ENCODE measurements at places on chromosomes 12 and 14.

DNA sequence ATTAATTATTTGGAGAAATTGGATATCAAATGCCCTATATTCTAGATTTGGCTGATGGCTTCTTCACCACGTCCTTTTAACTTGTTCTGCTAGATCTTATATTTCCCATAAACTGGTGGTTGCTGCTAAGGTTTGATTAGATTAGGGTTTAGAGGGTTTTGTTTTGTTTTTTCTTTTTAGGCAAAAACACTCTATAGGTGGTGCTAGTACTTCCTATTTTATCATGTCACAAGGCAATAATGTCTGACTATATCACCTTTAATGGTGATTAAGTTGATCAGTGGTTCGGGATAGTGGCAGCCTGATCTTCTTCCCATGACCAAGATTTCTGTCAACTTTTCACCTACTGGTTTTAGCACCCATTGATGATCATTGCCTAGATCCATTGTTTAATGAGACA is 455.1 kb downstream of the RAD51B start:
- DNase-seq = no peak

DNA sequence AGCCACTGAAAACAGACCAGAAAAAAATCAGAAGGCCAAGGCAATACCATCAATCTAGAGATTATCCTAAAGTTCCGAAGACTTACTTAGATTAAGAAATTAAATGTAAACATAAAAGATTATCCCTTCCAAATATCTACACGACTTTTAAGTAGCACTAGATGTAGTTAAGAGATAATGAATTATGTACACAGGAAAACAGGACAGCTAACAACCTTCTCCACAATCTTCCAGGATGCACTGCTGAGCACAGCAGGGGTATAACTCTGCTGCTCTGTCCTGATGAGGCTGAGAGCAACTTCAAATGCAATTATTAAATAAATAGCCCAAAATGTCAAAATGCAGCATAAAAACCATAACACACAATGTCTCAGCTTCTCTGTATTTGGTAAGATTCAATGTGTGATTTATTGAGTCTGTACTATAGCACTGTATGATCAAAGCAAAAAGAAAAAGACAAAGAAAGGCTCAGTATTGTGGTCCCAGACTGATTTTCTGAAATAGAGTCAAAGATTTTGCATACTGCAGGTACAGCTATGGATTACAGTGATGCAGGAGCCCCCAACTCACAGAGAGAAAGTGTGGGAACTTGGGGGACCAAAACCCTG is 56.9 kb downstream of the TMTC1 start:
- peak; percentile 29 for DNase-seq

DNA sequence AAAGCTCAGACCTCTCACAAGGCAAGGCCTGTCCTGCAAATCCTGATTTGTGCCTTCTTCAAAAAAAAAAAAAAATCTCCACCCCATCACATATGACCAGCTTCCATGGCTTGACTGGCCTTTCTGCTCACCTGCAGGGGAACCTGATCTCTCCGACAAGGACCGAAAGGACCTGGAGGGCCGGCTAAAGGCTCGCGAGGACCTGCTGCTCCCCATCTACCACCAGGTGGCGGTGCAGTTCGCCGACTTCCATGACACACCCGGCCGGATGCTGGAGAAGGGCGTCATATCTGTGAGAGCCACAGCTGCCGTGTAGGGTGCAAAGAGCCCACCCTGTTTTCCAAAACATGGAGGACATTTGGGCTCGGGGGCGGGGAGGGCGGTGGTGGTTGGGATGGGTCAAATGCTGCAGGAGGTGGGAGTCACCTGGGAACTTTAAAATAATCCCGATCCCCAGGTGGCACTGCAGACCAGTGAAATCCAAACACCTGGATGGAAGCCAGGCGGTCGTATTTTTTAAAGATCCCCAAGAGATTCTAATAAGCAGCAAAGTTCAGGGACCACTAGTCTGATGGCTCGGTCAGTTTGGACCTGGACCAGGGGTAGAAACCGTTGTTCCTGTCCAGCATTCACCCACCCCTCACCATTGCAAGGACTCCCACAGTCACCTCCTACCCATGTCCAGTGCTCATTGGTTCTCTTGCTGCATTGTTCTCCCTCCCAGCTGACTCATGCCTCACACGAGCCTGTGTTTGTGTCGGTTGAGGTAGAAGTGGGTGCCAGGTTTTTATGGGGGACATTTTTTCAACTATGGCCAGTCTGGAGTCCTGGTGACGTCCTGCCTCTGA is 44.8 kb downstream of the FOXN4 start:
- peak; percentile 37 for DNase-seq

GRCh38 chr12:100794441-100795173 is at the start of gene ANO4:
Gene ANO4, plus strand, starts transcription at chr12:100794776. Its CDS starts 107,010 bp downstream, at chr12:100901786.
- DNase-seq = peak; percentile 83

- DNase-seq = no peak
Measured at GRCh38 chr12:127174881-127175280, 1092.1 kb upstream of the TMEM132C start.

DNA sequence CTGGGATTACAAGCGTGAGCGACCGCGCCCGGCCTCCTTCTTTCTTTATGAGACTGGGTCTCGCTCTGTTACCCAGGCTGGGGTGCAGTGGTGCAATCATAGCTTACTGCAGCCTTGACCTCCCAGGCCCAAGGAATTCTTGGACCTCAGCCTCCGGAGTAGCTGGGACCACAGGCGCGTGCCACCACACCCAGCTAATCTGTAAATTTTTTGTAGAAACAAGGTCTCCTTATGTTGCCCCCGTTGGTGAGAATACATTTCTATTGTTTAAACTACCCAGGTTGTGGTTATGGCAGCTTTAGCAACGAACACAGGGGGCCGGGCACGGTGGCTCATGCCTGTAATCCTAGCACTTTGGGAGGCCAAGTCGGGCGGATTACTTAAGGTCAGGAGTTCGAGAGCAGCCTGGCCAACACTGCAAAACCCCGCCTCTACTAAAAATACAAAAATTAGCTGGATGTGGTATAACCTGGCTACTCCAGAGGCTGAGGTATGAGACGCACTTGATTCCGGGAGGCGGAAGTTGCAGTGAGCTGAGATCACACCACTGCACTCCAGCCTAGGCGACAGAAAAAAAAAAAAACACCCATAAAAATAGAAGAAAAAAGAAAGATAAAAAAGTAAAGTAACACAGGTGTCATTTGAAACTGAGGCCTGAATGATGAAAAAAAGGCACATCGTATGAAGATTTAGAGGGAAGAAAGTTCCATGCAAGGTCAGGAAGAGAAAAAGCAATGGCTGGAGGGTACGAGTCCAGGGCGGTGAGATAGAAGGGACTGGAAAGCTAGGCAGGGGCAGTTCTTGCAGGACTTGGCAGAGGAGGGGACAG is 977 bp upstream of the TMEM120B start:
- no peak for DNase-seq

- DNase-seq = no peak
Measured at GRCh38 chr12:5489760-5490406, 58.0 kb downstream of the NTF3 start.

GRCh38 chr12:57614178-57614947 is 3.1 kb downstream of the ARHGEF25 start:
- DNase-seq = no peak

DNA sequence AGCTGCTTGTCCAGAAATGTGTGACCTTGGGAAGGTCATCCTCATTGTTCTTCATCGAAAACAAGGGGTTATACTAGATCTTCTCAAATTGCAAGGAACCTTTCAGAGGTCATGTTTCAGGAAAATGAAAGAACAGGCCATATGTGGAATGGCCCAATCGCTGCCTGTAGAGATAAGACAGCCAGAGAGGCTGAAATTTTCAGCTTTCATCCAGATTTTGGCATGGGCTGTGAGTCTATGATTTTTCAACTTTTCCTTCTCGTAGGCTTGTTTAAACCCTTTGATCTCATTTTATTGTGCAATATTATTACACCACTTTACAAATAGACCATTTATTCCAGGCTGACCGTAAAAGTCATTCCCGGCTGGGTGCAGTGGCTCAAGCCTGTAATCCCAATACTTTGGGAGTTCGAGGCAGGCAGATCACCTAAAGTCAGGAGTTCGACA is 17.1 kb upstream of the ATXN2 start:
- peak; percentile 93 for DNase-seq

DNA sequence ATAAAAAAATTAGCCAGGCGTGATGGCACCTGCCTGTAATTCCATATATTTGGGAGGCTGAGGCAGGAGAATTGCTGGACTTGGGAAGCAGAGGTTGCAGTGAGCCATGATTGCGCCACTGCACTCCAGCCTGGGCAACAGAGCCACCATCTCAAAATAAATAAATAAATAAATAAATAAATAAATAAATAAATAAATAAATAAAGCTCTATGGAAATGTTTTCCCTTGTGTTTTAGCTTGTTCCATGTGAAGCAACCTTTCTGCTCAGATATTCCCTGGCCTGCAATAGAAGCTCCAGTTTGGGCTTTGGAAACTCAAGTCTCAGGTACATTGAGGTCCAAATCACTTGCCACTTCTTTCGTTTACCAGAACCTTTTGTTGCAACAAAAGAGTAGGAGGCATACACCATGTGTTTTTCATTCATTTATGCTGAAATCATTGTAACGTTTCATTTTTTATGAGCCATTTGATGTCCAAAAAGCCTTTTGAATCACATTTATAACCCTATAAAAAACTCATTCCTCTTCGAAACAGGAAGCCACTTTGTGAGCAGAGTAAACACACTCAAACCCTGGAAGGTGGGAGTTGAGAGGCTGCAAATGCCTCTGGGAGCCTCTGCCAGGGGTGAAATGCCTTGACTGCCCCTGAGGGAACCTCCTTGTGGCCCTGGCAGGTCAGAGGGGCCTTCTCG is 376.6 kb upstream of the TBX3 start:
- no peak for DNase-seq

GRCh38 chr12:112149596-112149995 is 24.2 kb downstream of the TRAFD1 start:
- DNase-seq = peak; percentile 27

DNA sequence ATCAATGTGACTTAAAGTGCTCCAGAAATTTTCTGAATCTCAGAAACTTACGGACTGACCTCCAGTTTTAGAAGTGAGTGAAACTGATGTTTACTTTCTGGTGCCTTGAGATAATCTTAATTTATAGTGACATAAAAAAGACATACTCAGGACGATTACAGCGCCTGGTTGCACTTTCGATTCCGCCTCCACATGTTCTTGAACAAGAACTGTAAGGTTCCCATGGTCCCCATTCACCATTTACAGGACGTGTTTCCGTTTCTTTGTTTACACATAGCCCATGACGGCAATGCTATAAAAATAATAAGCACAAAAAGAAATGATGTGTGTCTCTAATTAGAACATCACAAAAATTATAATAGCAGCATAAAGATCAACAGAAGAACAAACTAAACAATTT is 98.2 kb downstream of the ADAMTS20 start:
- no peak for DNase-seq

DNA sequence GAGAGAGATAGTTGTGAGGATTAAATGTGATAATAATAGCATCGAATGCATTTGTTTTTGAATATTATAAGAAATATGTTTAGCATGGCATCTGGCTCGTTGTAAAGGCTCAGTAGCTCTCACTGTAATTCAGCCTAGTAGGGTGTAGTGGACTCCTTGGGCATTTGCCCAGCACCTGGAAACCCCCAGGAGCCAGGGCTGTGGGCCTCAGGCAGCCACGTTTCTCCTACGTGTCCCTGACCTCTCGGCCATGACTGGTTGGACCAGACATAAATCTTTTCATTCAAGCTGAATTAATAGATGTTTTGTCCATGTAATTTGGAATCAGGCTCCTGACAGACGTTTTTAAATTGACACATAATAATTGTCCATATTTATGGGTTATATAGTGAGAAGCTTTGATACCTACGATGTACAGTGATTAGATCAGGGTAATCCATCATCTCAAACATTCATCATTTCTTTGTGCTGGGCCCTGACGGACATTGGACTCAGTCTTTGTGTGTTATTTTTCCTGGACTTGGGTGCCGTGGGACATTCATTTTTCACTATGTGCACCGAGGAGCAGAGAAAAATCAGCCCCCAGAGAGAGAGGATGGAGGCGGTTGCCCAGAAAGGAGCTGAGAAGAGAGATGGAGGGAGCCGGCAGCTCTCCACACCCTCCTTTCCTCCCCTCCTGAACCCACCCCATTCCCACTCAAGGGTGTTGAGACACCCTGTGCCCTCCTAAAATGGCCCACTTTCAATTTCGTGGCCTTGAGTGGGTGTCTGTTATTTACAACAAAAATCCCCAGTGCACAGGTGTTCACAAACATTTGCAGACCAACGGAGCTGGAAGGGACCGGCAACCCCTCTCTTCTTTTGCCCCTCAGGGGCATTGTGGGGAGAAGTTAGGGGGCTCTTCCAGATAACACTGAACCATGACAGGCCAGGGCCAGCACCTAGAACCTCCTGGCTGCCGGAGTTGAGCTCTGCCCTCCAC is 296.4 kb downstream of the DPF3 start:
- no peak for DNase-seq

Data from umbilical cord (tissue), 2 donors.